Osteocyte (in vitro differentiated cells): ENCODE measurements at places on chromosomes 5 and 9. TPM values are rescaled to one million over a fixed set of nuclear protein-coding genes. Genes with fewer than 3 reads are reported as not detected.

DNA sequence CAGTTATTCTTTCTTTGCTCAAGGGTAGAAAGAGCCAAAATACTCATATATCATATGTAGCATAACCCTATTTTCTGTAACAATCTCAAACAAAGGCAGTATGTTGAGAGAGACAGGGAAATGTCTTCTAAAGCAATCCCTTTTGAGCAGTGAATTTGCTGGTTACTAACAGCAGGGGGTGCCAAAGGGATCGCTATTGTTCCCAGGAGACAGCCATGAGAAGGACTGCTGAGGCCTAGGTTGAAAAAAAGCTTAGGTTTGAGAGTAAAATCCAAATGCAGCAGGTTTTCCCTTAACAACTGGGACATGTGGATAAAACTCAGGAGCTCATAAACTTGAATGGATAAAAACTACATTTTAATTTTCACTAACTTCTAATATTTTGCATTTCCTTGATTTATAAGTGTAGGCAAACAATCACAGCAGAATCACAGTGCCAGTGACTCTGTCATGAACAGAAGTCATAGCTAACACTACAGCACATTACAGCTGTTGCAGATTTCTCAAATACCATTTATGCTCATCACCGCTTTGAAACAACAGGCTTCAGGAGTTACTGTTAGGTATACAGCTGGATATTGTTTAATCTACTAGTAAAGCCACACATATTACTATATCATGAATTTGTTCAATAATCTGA, 148.4 kb downstream of the MAPKAP1 start:
- peak overlapping the region; percentile 58 for H3K27ac ChIP-seq
- peaks cover 2% of the 10 kb centered on the region for H3K4me1 ChIP-seq
- no peak overlapping the region for H3K4me3 ChIP-seq

GRCh38 chr9:127558581-127559246, 53.4 kb upstream of the STXBP1 start:
- H3K36me3 ChIP-seq: peaks cover 17% of the 10 kb centered on the region
- peaks cover 97% of the 10 kb centered on the region for H3K4me1 ChIP-seq

- no peak for DNase-seq
- peaks cover 48% of the 10 kb centered on the region for H3K36me3 ChIP-seq
- no peaks in the 10 kb centered on the region for H3K27me3 ChIP-seq
- H3K4me3 ChIP-seq: no peak overlapping the region
Measured at GRCh38 chr5:95770830-95771708, 39.9 kb downstream of the RHOBTB3 start.

DNA sequence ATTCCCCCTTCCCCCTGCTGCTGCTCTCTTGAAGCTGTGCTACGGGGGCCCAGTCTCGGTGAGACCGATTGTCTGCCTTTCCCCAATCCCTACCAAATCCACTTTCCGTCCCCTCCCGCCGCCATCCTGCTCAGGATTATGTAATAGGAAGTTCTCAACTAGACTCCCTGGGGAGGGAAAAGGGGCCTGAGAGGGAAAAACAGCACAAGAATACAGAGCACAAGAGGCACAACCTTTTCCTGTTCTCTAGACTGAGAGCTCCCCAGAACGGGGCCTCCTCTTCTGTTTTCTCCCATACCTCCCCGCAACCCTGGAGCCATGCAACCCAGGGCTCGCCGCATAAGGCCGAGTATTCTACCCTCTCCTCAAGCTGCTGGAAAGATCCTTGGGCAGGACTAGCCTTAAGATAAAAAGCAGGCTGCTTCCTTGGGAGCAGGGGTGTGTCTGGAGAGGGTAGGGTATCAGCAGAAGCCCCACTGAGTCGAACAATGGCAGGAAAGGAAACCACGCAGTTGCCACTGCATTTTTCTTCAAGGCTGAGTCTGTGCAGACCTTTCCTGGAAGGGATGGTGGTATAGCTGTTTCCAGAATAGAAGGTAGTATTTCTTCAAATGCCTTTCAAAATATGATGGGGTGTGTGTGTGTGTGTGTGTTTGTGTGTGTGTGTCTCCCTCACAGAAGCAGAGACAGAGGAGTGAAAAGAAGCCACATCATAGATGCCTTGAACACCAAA, 12.9 kb downstream of the MYORG start:
- H3K27me3 ChIP-seq: no peaks in the 10 kb centered on the region
- no peak for DNase-seq
- no peaks in the 10 kb centered on the region for H3K36me3 ChIP-seq
- no peak overlapping the region for H3K4me3 ChIP-seq

DNA sequence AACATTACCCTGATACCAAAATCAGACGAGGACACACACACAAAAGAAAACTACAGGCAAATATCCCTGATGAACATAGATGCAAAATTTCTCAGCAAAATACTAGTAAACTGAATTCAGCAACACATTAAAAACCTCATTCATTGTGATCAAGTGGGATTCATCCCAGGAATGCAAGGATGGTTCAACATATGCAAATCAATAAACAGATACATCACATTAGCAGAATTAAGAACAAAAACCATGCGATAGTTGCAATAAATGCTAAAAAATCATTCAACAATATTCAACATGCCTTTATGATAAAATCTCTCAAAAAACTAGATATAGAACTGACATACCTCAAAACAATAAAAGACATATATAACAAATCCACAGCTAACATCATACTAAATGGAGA, 36.9 kb upstream of the TNPO1 start:
- no peak overlapping the region for H3K4me3 ChIP-seq
- H3K4me1 ChIP-seq: no peaks in the 10 kb centered on the region
- no peak overlapping the region for H3K27ac ChIP-seq
- no peak for DNase-seq

GRCh38 chr5:35370871-35371270, 140.6 kb upstream of the PRLR start:
- no peak for DNase-seq
- H3K4me1 ChIP-seq: no peaks in the 10 kb centered on the region
- peaks cover 2% of the 10 kb centered on the region for H3K27me3 ChIP-seq

- no peak for DNase-seq
- peak overlapping the region; percentile 73 for H3K27ac ChIP-seq
- no peaks in the 10 kb centered on the region for H3K36me3 ChIP-seq
- H3K4me3 ChIP-seq: peak overlapping the region; percentile 73
Measured at GRCh38 chr5:150487199-150488061, 20.5 kb upstream of the NDST1 start.

DNA sequence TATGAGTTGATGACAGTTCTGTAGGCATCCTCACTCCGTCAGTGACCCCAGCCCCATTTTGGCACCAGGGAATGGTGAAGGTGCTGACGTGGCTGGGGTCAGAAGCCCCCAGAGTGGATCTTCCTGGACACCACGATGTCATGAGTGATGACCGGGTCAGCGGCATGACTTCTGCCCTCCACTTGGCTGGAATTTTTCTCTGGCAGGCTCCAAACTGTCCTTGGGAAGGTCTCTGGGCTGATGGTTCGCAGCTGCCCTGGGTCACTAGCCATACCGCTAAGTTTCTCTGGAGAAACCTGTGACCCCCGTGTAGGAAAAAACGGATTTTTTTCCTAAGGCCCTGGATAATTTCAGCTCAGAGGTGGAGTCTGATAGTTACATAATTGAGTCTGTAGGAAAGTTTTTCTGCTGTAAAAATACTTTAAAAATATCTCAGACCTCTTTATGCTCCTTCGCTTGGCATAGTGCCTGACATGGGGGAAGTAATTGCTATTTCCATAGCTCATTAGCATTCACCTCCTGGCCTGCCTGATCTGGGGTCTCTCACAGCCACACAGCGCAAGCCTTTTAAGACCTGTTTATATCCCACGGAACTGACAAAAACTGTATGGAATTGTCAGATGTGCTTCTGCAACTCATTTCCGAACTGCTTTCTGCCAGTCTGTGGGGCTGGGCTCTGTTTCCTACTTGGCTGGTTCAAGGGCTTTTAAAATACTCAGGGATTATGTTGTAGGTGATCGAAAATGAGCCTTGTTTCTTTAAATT, 69.2 kb downstream of the ANGPTL2 start:
- DNase-seq: peak; percentile 25
- H3K4me1 ChIP-seq: peaks cover 14% of the 10 kb centered on the region
- H3K4me3 ChIP-seq: no peak overlapping the region

- H3K27me3 ChIP-seq: peaks cover 8% of the 10 kb centered on the region
- H3K27ac ChIP-seq: no peak overlapping the region
- peaks cover 1% of the 10 kb centered on the region for H3K4me1 ChIP-seq
- H3K4me3 ChIP-seq: peak overlapping the region; percentile 51
Measured at GRCh38 chr9:137876269-137876668, 1.3 kb upstream of the CACNA1B start.

- no peak overlapping the region for H3K4me3 ChIP-seq
- H3K27me3 ChIP-seq: no peaks in the 10 kb centered on the region
- H3K36me3 ChIP-seq: peaks cover 50% of the 10 kb centered on the region
- DNase-seq: no peak
Measured at GRCh38 chr5:132484391-132484725, 6.2 kb downstream of the IRF1 start.

- H3K27me3 ChIP-seq: no peaks in the 10 kb centered on the region
- no peaks in the 10 kb centered on the region for H3K36me3 ChIP-seq
- H3K27ac ChIP-seq: no peak overlapping the region
- H3K4me3 ChIP-seq: peak overlapping the region; percentile 32
- peaks cover 14% of the 10 kb centered on the region for H3K4me1 ChIP-seq
Measured at GRCh38 chr9:129619787-129620668, 873 bp downstream of the C9orf50 start.

DNA sequence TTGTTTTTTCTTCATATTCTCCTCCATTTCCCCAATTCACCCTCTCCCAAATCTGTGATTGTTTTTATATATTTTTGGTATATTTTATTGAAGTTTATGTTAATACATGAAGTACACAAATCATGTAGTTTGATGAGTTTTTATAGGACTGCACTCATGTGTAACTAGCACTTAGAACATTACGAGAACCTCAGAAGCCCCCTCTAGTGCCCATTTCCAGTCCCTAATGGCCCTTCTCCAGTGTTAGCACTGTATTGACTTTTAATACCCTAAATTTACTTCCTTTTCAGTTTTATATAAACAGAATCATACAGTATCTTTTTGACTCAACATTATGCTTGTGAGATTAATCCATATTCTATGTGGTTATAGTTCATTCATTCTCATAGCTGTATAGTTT, 18.5 kb upstream of the FKTN start:
- DNase-seq: no peak
- H3K36me3 ChIP-seq: peaks cover 11% of the 10 kb centered on the region
- no peak overlapping the region for H3K27ac ChIP-seq

DNA sequence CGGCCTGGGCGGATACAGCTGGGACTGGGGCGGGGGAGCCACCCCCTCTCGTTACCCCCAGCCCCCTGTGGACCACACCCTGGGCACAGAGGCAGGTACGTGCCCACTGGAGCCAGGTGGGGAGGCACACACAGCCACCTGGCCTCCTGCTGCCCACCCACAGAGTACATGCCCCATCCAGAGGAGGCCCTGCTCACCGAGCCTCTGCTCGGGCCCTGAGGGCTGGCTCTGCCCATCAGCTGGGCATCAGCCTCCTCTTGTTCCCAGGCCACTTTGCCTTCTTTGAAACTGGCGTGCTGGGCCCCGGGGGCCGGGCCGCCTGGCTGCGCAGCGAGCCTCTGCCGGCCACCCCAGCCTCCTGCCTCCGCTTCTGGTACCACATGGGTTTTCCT, 6.3 kb downstream of the MAMDC4 start:
- H3K27ac ChIP-seq: no peak overlapping the region
- H3K36me3 ChIP-seq: peaks cover 7% of the 10 kb centered on the region
- no peak overlapping the region for H3K4me3 ChIP-seq
- no peak for DNase-seq
- no peaks in the 10 kb centered on the region for H3K27me3 ChIP-seq
- peaks cover 2% of the 10 kb centered on the region for H3K4me1 ChIP-seq

- no peaks in the 10 kb centered on the region for H3K4me1 ChIP-seq
- no peaks in the 10 kb centered on the region for H3K36me3 ChIP-seq
- no peak overlapping the region for H3K4me3 ChIP-seq
Measured at GRCh38 chr9:91578911-91579310, 155.3 kb upstream of the NFIL3 start.

DNA sequence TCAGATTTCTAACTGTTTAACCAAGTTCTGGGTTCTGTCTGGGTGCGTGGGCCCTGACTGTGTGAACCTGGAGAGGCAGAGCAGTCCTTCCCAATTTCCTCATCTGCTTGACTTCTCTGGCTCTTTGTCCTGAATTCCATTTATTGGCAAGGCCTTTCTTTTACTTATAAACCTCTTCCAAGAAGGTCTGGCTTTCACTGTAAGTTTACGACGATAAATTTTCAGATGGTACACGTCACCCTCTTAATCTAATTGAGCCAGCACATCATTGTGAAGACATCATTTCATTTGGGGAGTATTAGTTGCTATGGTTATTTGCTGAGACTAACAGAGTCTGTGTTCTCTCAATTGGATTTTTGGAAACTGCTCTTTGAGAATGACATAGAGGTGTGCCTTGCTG, 92.4 kb downstream of the ARHGAP26 start:
- peaks cover 15% of the 10 kb centered on the region for H3K4me1 ChIP-seq
- no peak overlapping the region for H3K27ac ChIP-seq
- no peaks in the 10 kb centered on the region for H3K27me3 ChIP-seq
- no peaks in the 10 kb centered on the region for H3K36me3 ChIP-seq
- no peak for DNase-seq
- H3K4me3 ChIP-seq: no peak overlapping the region

- peak within 1 kb of the TSS; percentile 81 for H3K4me3 ChIP-seq
- no peaks in the 10 kb centered on the region for H3K27me3 ChIP-seq
- DNase-seq: no peak
- H3K27ac ChIP-seq: peak within 1 kb of the TSS; percentile 97
- peaks cover 65% of the 10 kb centered on the region for H3K4me1 ChIP-seq
- H3K36me3 ChIP-seq: peaks cover 13% of the 10 kb centered on the region
Measured at GRCh38 chr9:123033352-123033751, at the start of gene GPR21. GPR21 (plus strand) TSS chr9:123033667; CDS start chr9:123034567, 900 bp downstream.

DNA sequence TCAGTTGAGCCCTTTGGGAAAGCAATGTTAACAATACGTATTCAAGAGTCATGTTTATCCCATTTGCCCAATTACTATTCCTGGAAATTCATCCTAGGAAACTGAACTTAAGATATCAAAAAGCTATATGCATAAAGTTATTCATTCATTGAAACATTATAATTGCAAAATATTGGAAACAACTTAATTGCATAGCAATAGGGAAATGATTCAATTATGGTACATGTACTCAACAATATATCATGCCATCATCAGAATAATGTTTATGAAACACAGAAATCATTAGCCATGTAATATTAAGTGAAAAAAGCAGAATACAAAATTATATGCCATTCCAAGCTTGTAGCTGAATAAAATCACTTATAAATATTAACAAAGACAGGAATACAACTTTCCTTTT, 35.3 kb downstream of the ABCA1 start:
- H3K4me3 ChIP-seq: no peak overlapping the region
- no peaks in the 10 kb centered on the region for H3K27me3 ChIP-seq
- H3K36me3 ChIP-seq: peaks cover 17% of the 10 kb centered on the region
- H3K4me1 ChIP-seq: peaks cover 19% of the 10 kb centered on the region

GRCh38 chr5:169272111-169272510, 28.8 kb downstream of the SLIT3 start:
- no peaks in the 10 kb centered on the region for H3K36me3 ChIP-seq
- H3K4me3 ChIP-seq: no peak overlapping the region
- peaks cover 4% of the 10 kb centered on the region for H3K4me1 ChIP-seq
- no peaks in the 10 kb centered on the region for H3K27me3 ChIP-seq
- no peak for DNase-seq
- no peak overlapping the region for H3K27ac ChIP-seq

GRCh38 chr5:18370531-18370930, 736.3 kb downstream of the TAF11L14 start:
- no peak for DNase-seq
- peaks cover 22% of the 10 kb centered on the region for H3K27me3 ChIP-seq
- H3K27ac ChIP-seq: no peak overlapping the region
- no peak overlapping the region for H3K4me3 ChIP-seq

The RMRP gene
- 14,337 and 15,426 TPM in 2 replicates for total RNA-seq

The MELK gene
- 11.0 and 12.5 TPM in 2 replicates for total RNA-seq

The NR2F1 gene
- 189 and 197 TPM in 2 replicates for total RNA-seq

The ZNF879 gene
- total RNA-seq: 4.2 and 5.2 TPM in 2 replicates

The ARID3C gene
- total RNA-seq: not detected in 2 replicates

The FKBP15 gene
- total RNA-seq: 30.8 and 31.9 TPM in 2 replicates

The ANKRD18B gene
- total RNA-seq: 13.8 and 15.3 TPM in 2 replicates

The MLLT3 gene
- 19.5 and 20.6 TPM in 2 replicates for total RNA-seq

The ANKRD34B gene
- total RNA-seq: not detected in 2 replicates

The RIC1 gene
- 52.4 and 54.7 TPM in 2 replicates for total RNA-seq

The ZFP37 gene
- 5.9 and 7.0 TPM in 2 replicates for total RNA-seq

The C5orf52 gene
- total RNA-seq: not detected in 2 replicates
